ENCODE measurements at places on chromosomes 5 and 9.

DNA sequence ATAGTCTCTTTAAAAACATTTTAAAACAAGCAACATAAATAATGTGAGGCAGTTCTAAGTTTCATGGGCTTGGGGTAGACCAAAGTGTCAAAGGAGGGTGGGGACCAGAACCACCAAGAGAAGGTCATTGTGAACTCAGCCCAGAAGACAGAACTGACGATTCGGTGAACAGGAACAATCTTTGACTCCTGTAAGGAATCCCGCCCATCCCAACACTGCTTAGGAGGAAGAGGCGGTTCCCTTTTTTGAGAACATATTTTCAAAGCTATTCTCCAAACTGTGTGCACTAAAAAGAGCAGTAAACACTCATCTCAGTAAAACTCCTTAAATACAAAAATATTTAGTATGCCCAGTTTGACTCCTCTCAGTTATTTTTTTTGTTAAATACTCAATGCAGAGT lies 176.5 kb upstream of the TLE4 start:
- H3K36me3 ChIP-seq = no peaks in the 10 kb centered on the region
- no peak for DNase-seq

DNA sequence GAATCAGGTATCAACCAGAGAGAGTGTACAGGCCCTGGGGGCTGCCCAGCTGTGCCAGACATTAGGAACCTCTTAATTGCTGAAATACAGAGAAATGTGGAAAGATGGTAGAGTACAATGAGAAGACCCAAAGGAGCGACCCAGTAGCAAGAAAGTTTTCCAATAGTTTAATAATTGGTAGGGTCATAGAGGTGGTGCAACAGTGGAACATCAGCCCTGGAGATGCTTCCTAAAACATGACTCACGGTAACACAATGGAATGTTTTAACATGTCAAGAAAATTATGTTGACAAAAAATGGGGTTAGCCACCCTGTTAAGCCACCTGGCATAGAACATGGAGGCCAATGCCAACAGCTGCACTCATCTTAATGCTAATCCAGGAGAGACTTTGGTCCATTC lies 284.1 kb downstream of the ELAVL2 start:
- peaks cover 9% of the 10 kb centered on the region for H3K4me1 ChIP-seq
- H3K36me3 ChIP-seq = no peaks in the 10 kb centered on the region
- no peak overlapping the region for H3K4me3 ChIP-seq
- no peak overlapping the region for H3K27ac ChIP-seq
- H3K27me3 ChIP-seq = peaks cover 16% of the 10 kb centered on the region

DNA sequence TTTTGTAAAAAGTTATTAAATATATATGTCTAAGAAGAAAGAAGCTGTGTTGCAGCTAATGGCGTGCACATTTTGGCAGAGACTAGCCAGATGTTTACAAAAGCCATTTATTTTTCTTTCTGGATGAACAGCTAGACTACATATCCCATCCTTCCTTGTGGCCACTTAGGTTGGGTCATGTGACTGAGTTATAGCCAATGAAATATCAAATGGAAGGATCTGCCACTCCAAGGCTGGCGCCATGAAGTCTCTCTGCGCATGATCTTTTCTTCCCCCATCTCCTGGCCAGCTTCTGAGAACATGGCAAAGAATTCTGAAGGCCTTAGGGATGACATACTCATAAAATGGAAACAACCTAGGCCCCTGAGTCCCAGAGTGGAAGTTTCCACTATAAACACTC lies 244.2 kb upstream of the DAB2 start:
- H3K27ac ChIP-seq = no peak overlapping the region
- H3K27me3 ChIP-seq = no peaks in the 10 kb centered on the region
- H3K4me1 ChIP-seq = no peaks in the 10 kb centered on the region

- DNase-seq = no peak
- H3K4me3 ChIP-seq = no peak overlapping the region
- no peaks in the 10 kb centered on the region for H3K4me1 ChIP-seq
Measured at GRCh38 chr5:31029925-31030324, 163.6 kb upstream of the CDH6 start.

GRCh38 chr9:114972510-114973136 lies 42.2 kb upstream of the TNFSF8 start:
- no peaks in the 10 kb centered on the region for H3K27me3 ChIP-seq
- no peaks in the 10 kb centered on the region for H3K36me3 ChIP-seq
- H3K4me3 ChIP-seq = no peak overlapping the region

- no peak overlapping the region for H3K27ac ChIP-seq
- no peak overlapping the region for H3K4me3 ChIP-seq
- DNase-seq = no peak
- no peaks in the 10 kb centered on the region for H3K36me3 ChIP-seq
Measured at GRCh38 chr5:148541054-148541835, 113.1 kb downstream of the HTR4 start.

GRCh38 chr9:132365986-132366385 lies 11.2 kb upstream of the SETX start:
- DNase-seq = no peak
- H3K4me3 ChIP-seq = no peak overlapping the region
- no peaks in the 10 kb centered on the region for H3K36me3 ChIP-seq
- no peaks in the 10 kb centered on the region for H3K27me3 ChIP-seq
- no peak overlapping the region for H3K27ac ChIP-seq
- H3K4me1 ChIP-seq = no peaks in the 10 kb centered on the region

DNA sequence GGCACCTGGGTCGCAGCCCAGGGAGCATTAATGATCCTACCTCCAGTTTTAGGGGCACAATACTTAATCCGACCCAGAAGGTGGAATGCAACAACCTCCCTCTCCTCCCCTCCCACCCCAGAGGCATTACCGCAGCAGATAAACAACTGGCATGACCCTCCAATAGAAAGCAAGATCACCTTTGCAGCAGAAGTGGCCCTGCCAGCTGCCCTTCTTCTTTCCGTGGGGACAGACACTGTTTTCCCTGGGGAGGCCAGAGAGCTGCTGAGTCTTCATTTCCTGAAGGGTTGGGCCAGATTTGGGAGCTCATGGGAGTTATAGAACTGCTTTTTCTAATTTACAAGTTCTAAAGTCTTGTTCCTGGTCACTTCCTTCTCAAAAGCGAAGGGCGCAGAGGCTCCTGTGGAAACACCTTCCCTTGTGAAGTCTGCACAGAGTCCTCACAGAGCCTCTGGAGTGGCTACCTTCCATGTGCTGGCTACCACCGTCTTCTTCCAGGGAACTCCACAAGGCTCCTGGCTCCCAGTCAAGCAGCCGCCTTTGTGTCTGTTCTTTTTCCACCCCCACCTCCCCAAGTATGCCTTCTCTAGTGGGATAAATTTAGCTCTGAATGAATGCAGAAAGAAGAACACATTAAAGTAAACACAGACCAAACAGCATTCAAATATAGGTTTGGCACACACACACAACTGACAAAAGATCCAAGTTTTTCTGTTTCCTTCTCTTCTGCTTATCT lies 8.0 kb upstream of the PALM2AKAP2 start:
- H3K27me3 ChIP-seq = peaks cover 28% of the 10 kb centered on the region
- H3K4me1 ChIP-seq = no peaks in the 10 kb centered on the region
- DNase-seq = no peak
- H3K27ac ChIP-seq = no peak overlapping the region
- no peak overlapping the region for H3K4me3 ChIP-seq

- H3K27ac ChIP-seq = no peak overlapping the region
- DNase-seq = no peak
- no peaks in the 10 kb centered on the region for H3K27me3 ChIP-seq
- no peaks in the 10 kb centered on the region for H3K36me3 ChIP-seq
- no peak overlapping the region for H3K4me3 ChIP-seq
Measured at GRCh38 chr5:158430166-158430797, 571.3 kb upstream of the CLINT1 start.
